ENCODE measurements at places on chromosomes 16 and 17. TPM values are rescaled to one million over a fixed set of nuclear protein-coding genes. Genes with fewer than 3 reads are reported as not detected.

DNA sequence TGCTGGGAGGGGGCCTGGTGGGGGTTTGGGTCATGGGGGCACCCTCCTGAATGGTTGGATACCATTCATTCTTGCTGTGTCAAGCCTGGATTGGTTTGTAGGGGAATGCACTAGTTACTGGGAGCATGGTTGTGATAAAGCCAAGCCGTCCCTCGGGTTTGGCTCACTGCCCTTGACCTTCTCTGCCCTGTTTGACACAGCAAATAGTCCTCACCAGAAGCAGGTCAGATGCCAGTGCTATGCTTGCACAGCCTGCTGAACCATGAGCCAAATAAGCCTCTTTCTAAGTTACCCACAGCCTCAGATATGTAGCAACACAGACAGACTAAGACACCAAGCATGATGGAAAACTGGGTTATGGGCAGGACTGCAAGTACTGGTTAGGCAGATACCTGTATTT lies 14.6 kb downstream of the ZNF778 start:
- H3K4me3 ChIP-seq, result no peak overlapping the region
- H3K4me1 ChIP-seq, result no peaks in the 10 kb centered on the region
- H3K36me3 ChIP-seq, result peaks cover 65% of the 10 kb centered on the region
- H3K27ac ChIP-seq, result no peak overlapping the region
- no peak for DNase-seq
- H3K27me3 ChIP-seq, result no peaks in the 10 kb centered on the region

GRCh38 chr17:8455665-8456209 lies 20.1 kb downstream of the NDEL1 start:
- H3K27me3 ChIP-seq, result no peaks in the 10 kb centered on the region
- no peak for DNase-seq
- H3K27ac ChIP-seq, result no peak overlapping the region
- H3K4me3 ChIP-seq, result no peak overlapping the region

GRCh38 chr17:5042157-5043022 lies 7.2 kb upstream of the SLC52A1 start:
- H3K4me3 ChIP-seq, result no peak overlapping the region
- H3K4me1 ChIP-seq, result no peaks in the 10 kb centered on the region
- H3K27ac ChIP-seq, result no peak overlapping the region
- peaks cover 6% of the 10 kb centered on the region for H3K27me3 ChIP-seq
- no peaks in the 10 kb centered on the region for H3K36me3 ChIP-seq

The SULT1A1 gene
- total RNA-seq, result 11.4 TPM

The ASB16 gene
- total RNA-seq, result not detected

All from osteocyte (in vitro differentiated cells).